NCI-H1436 treated with DMSO at 0.1 percent for 48 hours (cell line): ENCODE measurements at places on chromosomes 11 and 22.

DNA sequence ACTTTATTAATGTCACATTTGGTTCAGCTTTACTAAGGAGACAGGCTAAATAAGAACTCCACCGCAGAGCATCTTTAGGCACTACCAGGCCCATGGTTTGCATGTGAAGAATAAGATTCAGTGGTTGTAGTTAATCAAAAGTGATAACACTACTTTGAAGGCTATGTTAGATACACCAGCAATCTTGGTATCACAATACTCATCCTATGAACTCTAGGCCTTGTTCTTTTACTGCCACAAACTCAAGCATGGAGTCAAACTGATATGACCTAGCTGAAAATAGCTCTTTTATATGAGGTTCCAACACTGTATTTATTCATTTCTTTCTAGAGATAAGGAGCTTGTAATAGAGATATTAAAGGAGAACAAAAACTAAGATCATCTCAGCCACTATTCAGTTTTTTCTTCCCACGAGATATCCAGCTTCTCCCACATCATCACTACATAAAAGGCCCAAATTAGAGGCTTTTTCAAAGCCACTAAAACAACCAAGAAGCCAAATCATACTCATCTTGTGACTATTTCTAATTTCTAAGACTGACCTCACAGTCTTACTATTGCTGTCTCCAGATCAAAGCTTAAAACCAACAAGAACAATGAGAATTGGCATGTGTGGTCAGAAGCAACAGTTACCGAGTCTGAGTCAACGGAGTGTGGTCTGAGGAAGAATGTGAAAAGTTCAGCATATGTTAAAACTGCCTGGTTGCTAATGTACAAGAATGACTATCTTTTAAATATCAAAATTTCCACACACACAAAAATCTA is 25.1 kb upstream of the GUCY1A2 start:
- DNase-seq = no peak

DNA sequence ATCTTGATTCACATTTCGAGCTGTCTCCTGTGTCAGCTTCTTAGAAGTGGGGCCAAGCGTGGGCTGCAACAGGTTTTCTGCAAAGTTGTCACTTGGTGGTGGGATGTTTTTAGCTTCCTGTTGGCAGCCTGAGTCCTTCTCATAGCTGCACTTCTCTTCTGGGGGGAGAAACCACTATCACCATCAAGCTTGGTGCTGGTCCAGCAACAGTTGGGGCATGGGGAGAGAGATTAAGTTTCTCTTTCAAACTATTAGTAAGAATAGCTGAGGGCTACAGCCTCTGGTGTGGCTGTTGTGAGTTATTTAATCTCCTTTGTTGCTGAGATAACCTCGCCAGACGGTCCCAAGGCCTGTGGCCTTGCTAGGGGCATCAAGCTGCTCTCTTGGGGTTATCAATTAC is 123.3 kb upstream of the CRYBB3 start:
- DNase-seq = no peak

DNA sequence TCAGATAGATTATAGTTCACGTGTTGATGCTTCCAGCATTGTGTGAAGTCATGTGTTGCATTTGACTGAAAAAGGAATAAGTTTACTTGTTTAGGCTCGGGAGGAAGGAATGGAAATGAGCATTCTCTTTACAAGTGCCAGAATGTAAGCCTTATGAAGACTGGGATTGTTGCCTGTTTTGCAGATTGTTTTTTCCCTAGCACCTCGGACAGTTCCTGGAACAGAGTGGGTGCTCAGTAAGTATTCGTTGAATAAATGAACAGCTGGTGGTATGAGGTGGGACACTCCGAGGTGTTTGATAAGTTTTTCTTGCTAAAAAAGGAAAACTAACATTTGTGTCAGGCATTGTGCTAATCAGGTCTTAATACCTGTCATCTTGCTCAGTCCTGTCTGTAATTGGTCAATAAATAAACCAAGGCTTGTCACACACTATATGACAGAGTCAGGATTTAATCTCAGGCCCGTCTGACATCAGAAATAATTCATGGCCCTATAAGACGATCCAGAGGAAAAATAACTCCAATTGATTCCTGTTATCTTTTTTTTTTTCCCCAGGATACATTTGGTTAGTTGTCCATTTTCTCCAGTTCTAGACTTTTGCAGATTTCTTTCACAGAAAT is 304.7 kb downstream of the NELL1 start:
- DNase-seq = no peak

DNA sequence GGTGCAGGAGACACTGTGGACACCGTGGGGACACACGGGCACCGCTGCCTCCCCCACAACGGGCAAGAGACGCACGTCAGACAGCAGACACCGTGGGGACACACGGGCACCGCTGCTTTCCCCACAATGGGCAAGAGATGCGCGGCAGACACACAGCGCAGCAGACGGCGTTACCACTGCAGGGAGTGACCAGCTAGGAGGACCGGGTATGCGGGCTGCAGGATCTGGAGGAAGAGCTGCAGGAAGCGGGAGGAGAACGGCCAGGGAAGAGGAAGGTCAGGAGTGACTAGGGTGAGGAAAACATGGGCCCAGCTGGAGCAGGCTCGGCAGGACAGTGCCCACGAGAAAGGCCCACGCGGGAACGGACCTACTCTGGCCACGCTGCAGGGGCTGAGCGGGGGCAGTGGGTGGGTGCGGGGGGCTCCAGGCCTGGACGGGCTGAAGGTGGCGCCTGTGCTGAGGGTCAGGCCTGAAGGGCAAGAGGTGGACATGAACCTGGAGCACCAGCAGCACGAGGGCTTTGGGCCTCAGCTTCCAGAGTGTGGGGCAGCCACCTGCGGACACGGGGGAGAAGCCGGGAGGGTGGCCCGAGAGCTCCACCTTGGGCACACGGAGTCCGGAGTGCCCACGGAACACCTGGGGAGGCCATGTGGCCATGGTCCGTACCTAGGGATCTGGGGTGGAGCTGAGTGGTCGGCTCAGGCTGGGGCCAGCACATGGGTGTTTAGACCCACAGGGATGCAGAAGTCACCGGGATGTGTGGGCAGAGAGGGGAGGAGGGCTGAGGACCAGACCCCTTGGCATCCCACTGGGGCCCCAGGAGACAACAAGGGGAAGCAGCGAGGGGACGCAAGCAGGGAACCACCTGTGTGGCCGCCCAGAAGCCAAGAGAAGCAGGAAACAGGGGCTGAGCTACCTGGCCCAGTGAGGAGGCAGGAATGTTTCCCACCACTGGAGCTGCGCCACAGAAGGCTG is 16.5 kb downstream of the TOLLIP start:
- no peak for DNase-seq

GRCh38 chr11:70604630-70605467 is 206.5 kb downstream of the CTTN start:
- DNase-seq = no peak

GRCh38 chr11:3745161-3745560 is 52.2 kb downstream of the NUP98 start:
- DNase-seq = no peak

DNA sequence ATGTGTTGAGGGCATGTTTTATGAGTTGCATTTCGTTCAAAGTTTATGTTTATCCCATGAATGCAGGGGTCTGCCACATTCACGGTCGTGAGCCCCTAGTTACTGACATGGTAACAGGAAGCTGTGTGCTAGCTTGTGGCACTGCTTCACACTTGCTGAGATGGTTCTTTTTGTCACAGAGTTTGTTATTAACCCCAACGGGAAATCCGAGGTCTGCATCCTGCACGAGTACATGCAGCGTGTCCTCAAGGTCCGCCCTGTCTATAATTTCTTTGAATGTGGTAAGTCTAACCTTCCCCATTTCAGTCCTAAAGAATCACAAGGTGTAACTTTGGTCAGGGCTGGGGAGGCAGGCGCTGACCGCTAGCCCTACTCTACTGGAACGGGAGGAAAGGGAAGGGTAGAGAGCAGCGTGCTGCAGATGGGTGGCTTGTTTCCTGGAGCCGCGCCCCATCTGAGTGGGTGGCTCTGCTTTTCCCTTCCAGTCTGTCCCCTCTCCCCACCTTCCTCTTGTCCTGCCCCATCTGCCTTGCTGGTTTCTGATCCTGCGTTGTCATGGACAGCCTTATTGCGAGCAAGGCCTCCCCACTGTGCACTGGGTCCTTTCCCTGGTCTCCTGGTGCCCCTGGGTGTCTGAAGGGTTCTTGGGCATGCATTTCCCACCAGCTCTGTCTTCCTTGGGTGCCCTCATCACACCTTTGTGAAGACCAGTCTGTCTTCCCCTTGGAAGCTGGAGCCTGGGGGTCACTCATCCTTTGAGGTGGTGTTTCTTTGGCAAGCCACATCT is 11.8 kb downstream of the DGCR8 start:
- no peak for DNase-seq

DNA sequence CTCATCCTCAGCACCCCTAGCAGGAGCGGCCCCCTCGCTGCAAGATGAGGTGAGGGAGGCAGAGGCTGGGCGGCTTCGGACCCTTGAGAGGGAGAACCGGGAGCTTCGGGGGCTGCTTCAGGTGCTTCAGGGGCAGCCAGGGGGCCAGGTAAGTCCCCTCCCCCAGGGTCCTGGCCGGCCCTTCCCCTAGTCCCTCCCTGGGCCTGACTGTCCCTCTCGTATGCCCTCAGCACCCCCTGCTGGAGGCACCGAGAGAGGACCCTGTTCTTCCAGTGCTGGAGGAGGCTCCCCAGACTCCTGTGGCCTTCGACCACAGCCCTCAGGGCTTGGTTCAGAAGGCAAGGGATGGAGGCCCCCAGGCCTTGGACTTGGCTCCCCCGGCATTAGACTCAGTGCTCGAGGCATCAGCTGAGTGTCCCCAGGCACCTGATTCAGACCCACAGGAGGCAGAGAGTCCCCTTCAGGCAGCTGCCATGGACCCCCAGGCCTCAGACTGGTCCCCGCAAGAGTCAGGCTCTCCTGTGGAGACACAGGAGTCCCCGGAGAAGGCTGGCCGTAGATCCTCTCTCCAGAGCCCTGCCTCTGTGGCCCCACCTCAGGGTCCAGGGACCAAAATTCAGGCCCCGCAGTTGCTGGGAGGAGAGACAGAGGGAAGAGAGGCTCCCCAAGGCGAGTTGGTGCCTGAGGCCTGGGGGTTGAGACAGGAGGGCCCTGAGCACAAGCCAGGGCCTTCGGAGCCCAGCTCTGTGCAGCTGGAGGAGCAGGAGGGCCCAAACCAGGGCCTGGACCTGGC is 4.0 kb downstream of the CCDC88B start:
- DNase-seq = no peak

DNA sequence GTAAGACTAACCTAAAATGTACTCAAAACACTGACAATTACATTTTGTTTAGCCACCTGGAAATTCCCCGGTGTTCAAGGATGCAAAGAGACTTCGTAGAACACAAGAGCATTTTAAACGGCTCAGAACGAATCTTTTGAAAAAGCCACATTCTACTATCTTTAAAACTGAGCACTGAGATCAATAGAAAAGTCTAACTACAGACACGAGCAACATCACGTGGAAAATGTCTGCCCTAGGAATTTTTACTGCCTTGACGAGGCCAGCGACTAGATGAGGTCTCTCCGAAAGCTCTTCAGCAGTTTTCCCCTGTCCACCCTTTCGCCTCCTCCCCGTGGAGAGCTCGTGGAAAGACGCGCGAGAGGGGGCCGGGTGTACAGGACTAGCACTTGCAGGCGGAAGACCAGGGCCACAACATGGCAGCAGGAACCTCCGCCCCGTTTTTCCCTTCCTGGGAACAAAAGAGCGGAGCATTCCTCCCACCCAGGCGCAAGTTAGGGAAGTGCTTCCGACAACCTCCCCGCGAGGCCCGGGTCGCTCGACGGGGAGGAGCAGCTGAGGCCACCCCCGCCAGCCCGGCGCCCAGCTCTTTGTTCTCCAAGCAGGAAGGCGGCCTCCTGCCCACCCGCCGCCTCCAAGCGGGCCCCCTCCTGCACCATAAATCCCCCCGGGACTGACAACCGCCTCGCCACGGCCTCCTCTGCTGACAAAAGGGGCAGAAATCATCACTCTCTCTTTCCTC is 1.1 kb downstream of the EIF4G2 start:
- no peak for DNase-seq

GRCh38 chr11:99271527-99271926 is 250.8 kb downstream of the CNTN5 start:
- DNase-seq = no peak

GRCh38 chr11:111531136-111531535 is 9.4 kb upstream of the LAYN start:
- DNase-seq = no peak

GRCh38 chr22:36212901-36213300 is 11.3 kb upstream of the APOL4 start:
- no peak for DNase-seq

DNA sequence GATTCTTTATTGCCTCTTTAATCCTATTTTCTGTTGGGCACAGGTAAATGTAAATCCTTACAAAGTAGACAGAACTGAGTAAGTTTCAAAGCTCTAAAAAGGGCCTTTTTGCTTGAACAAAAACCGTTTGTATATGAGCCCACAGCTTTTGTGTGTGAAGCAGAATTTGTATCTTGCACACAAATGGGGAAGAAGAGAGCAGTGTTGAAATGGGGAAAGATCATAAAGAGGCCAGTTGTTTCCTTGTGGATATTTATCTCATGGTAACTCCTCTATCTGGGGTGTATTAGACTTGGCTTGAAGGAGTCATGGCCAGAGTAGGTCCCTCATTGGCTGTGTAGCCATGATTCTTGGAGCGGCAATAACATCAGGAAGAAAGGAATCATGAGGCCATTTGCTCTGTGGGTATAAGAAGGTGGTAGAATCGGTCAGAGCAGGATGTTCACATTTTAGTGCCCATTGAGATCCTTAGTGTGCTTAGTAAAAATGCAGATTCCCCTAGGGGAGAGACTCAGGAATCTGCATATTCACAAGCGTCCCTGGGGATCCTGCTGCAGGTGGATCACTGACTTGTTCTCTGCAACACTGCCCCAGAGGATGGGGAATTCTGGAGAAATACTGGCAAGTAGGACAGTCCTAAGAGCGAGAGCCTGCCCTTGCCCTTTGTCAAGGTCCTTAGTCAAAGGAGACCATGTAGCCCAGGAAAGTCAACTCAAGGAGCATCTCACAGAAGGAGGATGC is 126.5 kb downstream of the LDLRAD3 start:
- DNase-seq = no peak

GRCh38 chr11:18329196-18329870 is 7.0 kb downstream of the GTF2H1 start:
- DNase-seq = no peak

DNA sequence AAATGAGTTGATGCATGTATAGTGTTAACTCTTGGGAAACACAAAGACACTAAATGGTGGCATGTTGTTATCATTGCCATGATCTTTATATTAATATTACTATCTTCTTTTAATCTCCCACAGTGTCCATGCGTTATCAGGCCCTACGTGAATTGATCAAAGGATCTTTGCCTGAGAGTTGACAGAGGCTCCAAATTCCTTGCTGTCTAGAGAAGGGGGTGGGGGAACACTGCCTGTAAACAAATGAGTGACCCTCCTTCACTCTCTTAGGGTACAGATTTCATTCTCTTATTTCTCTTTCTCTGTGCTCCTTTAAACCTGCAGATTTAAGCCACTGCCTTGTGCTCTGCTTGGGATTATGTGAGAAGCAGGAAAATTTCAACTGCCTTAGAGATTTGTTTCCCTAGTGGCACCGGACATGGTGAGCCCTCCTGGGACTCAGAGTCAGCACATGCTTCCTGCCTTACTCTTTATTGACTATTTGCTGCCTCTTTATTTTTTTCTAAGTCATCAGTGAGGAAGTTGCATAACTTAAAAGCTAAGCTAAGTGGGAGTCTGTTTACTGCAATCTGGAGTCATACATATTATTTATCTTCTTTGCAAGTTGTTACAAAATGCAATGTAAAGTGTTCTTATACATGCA is 122.9 kb downstream of the MAML2 start:
- no peak for DNase-seq
